Activated naive CD8-positive, alpha-beta T cell treated with anti-CD3 and anti-CD28 coated beads, Interleukin-2, amount 50 U/mL, for 24 hours (primary cell): ENCODE measurements at places on chromosomes 2 and 18.
A peak's percentile ranks its signal among the peaks of the same experiment; 100 is the strongest.

DNA sequence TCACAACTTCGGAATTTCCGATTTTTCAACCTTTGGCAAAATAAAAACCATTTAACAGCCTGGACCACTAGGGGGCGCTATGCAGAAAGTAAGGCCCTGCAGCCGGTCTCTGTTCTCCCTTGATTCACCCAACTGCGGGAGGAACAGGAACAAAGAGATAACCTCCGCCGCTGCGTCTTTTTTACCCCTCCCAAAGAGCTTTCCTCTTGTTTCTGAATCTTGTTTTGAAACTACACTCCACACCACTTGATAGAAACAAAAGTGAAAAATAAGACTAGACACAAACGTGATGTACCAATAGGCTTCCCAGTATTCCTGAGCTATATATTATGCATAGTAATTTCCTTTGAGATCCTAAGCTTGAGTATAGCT lies 231.2 kb downstream of the MYO3B start:
- peak; percentile 78 for DNase-seq

- no peak for DNase-seq
These were observed 119.0 kb downstream of the GULP1 start for GRCh38 chr2:188410504-188411235.

GRCh38 chr2:70888923-70889715 lies 46.6 kb upstream of the ATP6V1B1 start:
- no peak for DNase-seq

DNA sequence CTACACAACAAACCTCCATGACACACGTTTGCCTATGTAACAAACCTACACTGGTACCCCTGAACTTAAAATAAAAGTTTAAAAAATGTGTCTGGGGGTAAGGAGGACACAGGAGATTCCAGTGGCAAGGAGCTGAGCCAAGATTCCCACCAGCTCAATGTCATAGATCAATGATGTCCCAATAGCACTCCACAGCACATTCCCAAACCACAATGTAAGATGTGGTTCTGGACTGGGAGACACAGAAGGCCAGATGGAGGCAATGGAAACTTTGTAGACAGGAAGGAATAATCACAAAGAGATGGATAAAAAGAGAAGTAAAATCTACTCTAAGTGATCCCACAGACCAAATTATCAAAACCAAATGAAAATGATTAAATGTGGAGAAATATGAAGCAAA lies 312.4 kb upstream of the SOX11 start:
- DNase-seq = no peak

- DNase-seq = no peak
These were observed 49.9 kb downstream of the ST8SIA5 start for GRCh38 chr18:46706968-46707367.

DNA sequence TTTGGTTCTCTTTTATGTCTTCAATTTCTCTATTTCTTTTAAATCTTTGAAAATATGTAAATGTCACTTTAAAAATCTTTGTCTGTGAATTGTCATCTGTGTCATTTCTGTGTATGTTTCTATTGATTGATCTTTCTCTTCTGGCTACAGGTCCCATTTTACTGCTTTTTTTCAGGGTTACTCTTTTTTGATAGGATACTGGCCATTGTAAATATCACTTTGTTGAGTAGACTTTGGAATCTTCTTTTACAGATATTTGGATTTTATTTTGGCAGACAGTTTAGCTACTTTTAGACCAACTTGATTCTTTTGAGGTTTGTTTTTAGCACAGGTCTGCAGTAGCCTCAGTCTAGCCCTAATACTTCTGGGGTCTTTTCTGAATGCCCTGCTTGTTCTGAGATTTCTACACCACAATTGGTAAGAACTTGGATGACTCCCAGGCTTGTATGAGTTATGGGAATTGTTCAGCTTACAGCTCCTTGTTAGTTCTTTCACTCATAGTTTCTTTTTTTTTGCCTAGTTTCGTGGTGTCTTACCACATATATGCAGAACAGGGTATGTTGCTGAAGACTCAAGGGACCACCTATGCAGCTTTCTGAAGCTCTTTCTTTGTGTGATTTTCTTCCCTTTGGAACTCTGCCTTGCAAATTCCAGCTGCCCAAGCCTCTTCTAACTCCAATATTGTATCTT lies 122.2 kb downstream of the QPCT start:
- DNase-seq = no peak

DNA sequence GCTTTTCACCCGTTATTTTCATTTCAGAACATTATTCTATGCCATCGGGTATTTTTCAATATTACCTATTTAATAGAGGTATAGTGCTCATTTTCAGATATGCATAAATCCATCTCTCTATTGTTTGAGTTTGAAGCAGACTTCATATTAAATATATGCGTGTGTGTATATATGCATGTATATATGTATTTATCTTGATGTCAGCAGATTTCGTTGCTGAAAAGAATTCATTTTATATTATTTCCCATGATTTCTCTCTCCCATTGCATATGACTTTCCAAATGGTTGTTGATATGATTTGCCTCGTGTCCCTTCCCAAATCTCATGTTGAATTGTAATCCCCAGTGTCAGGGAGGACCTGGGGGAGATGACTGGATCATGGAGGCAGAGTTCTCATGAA lies 28.6 kb upstream of the COPS8 start:
- no peak for DNase-seq

GRCh38 chr2:70757360-70757759 lies 10.6 kb downstream of the ADD2 start:
- no peak for DNase-seq

DNA sequence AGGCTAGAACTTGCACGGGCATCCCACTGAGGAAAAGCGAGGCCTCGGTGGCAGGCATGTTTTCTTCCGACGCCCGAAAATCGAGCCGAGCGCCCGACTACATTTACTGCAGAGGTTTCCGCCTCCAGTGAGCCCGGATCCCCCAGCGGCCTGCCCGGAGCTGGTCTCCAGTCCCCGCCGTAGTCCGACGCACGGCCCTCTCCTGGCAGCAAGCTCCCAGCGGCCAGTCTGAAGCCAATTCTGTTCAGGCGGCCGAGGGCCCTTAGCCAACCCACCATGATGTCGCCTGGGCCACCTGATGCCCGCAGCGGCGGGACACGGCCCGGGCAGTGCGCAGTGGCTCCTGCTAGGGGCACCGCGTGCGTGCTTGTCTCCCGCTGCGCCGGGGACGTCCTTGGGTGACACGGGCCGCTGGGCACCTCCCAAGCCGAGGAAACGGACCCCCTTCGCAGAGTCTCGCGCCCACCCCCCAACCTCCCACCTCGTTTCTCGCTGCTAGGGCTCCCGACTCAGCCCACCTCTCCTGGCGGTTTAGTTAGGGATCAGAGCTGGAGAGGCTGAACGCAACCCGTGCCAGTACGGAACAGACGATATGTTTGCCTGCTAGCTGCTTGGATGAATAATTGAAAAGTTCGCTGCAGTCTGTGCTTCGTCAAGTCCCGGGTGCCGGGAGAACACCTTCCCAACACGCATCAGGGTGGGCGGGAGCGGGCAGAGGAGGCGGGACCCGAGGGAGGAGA lies 5.3 kb downstream of the ONECUT2 start:
- no peak for DNase-seq
